NCI-H2029 (cell line): ENCODE measurements at places on chromosomes 3 and 15.
A peak's percentile ranks its signal among the peaks of the same experiment; 100 is the strongest.

GRCh38 chr3:186902154-186902553 is 28.2 kb upstream of the ST6GAL1 start:
- no peak for DNase-seq

GRCh38 chr3:72439321-72440183 is 408.7 kb downstream of the SHQ1 start:
- DNase-seq, result no peak

DNA sequence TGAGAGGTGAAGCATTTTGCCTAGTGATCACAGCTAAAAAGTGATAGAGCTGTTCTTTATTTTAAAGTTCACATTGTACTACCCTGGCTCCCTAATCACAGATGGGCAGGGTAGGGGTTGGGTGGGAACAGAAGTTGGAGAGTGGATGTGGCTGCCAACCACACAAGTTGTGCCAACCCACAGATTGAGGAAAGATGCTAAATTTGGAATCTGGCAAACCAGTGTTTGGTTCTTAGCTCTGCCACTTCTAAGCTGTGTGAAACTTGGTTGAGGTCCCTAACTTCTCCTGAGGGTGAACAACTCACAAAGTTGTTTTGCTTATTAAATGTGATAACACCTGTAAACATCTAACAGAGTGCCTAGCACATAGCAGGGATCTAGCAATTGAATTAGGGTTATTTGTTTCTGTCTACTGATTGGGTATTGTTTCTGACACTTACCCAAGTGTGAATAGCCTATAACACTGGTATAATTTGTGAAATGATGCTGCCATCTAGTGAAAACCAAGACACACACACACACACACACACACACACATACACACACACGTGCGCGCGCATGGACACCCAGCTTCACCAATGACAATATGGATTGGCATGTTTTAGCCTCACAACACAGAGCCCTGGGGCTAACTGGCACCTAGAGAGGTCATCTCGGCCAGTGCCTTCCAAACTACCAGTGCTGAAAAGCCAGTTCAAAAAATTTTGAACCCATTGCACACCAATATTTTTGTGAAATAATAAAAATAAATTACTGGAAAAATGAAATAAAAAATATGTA is 25.3 kb downstream of the ADGRG7 start:
- DNase-seq, result no peak

GRCh38 chr3:101936419-101937356 is 87.4 kb downstream of the NFKBIZ start:
- DNase-seq, result no peak

GRCh38 chr15:85048430-85048829 is 66.8 kb downstream of the PDE8A start:
- DNase-seq, result no peak

DNA sequence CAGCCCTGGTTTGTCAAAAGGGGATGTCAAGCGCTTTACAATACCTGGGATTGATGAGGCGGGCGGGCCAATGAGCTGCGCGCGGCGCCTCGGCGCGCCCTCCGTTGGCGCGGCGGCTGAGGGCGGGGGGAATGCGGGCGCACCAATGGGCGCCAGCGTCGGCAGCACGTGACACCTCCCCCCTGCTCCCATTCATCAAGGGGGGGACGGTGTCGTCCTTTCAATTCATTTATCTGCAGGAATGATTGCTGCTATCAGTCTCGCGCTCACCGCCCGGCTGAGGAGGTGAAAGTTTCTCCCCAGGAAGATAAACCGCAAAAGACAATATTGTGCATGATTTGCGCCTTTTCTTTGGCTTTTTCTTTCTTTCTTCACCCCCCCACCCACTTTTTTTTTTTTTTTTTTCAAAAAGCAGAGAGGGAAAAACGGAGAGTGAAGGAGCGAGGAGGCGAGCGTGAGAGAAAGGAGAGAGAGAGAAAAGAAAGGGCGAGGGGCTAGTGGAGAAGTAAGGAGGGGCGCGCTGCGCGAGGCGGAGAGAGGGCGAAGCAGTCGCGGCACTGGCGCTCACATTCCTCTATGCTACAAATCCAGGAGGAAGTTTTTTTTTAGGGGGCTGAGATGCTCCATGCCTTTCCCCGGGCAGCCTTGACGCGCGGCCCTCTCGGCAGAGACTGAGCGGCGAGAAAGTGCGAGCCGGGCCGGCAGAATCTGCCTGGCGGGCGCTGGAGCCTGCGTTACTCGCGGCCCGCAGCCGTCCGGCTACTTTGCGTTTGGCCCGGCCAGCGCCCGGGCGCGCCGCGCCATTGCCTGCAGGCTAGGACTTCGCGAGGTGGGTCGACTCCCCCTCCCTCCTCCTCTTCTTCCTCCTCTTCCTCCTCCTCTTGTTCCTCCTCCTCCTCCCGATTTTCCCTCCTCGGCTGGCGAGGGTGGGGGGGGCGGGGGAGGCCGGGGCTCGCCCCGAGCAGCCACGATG is at the start of gene ZIC1:
TSS of gene ZIC1 (plus strand) at position 223 of the 973 bp plus-strand sequence. CDS start at position 971, 748 bp downstream.
- DNase-seq, result no peak

DNA sequence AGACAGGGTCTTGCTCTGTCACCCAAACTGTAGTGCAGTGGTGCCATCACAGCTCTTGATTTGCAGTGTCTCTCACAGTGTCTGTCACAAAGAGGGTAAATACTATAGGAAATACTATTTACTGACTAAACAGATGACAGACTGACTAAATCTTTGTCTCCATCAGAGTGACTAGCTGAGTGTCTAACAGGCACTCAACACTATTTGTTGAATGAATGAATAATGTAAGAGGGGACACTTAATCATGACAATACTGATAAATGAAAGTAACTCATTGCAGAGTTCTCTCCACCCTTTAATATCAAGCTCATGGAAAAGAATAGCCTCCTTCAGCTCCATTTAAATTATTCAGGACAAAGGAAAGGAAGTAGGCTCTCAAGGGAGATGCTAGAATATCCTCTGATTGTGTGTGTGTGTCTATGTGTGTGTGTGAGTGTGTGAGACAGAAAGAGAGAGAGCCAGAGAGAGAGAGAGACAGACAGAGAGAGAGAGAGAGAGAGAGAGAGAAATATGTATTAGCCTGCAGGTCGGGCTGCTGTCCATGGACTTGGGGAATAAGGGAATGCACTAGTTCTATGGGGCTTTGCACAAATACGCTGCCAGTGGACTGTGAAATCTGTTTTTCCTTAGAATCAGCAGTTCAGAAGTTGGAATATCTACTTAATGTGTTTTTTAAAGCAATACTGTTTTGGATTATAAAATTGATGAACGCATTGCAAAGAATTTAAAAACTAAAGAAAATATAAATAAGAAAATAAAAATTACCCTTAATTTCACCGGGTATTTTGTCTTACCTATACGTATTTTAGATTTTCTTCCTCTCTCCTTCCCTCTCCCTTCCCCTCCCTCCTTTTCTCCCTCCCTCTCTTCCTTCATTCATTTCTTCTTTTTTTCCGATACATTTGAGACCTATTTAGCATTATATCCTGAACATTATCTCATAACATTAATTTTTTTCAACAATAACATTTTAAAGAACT is 132.9 kb upstream of the LRIG1 start:
- DNase-seq, result peak; percentile 77
